ENCODE measurements at places on chromosomes 11 and 22.

GRCh38 chr11:128509621-128510389, 77.6 kb downstream of the ETS1 start:
- DNase-seq, result no peak

GRCh38 chr22:45088576-45088975, 75.1 kb upstream of the NUP50 start:
- no peak for DNase-seq

GRCh38 chr11:65524741-65525545, at the start of gene SCYL1:
TSS of gene SCYL1 (plus strand) at chr11:65525083. CDS start at chr11:65525154, 71 bp downstream.
- DNase-seq, result no peak

GRCh38 chr11:94120946-94121345, 7.7 kb upstream of the PANX1 start:
- DNase-seq, result no peak

DNA sequence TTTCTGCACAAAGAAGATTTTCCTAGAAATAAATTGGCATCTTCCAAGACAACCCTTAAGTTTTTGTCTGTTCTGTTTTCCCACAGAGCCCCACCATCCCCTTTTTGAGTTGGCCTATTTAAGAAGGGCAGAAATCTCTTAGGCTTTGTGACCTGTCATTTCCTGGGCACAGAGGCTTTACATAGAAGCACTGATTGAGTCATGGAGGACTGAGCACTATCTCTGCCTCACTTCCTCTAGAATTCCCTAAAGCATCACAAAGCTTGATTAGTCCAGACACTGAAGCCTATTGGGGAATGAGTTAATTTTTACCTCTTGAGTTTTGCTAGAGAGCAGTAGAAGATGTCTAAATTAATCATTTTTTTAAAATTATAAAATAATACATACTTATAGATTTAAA, 25.4 kb downstream of the TRIM44 start:
- no peak for DNase-seq

DNA sequence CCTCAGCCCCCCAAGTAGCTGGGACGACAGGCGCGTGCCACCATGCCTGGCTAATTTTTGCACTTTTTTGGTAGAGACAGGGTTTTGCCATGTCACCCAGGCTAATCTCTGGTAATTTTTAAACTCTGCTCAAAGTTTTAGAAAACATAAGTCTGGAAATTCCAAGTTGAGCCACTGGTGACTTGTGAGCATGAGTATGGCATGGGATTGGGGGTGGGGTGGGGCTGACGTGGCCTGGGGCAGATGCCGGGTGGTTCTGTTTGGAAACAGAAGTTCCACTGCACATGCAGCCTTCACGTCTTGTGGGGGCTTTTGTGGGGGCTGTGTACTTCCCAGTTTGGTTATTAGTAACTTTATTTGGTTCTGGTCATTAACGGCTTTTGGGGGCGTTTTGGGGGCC, 67.3 kb downstream of the PTPRJ start:
- no peak for DNase-seq

GRCh38 chr11:65546217-65546958, 11.8 kb downstream of the LTBP3 start:
- no peak for DNase-seq

- no peak for DNase-seq
Observed at GRCh38 chr11:73201249-73201648, 16.8 kb upstream of the P2RY2 start.

DNA sequence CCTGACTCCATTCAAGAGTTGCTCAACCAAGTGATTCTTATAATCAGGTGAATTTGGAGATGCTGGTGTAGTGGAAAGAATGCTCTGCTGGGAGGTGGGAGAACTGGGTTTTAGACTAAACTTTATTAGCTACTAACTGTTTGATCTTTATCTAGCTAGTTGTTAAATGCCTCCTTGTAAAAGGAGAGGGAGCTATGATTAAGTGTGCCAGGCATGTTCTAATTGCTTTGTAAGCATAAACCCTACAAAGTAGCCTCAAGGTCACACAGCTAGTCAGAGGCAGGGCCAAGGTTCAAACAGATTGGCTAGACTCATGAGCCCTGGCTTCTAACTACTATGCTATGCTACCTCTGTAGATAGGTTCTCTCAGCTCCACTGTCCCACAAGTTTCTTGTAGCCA, 105.5 kb downstream of the NXPE2 start:
- no peak for DNase-seq

GRCh38 chr22:18008136-18008535, 16.2 kb downstream of the MICAL3 start:
- DNase-seq, result no peak

DNA sequence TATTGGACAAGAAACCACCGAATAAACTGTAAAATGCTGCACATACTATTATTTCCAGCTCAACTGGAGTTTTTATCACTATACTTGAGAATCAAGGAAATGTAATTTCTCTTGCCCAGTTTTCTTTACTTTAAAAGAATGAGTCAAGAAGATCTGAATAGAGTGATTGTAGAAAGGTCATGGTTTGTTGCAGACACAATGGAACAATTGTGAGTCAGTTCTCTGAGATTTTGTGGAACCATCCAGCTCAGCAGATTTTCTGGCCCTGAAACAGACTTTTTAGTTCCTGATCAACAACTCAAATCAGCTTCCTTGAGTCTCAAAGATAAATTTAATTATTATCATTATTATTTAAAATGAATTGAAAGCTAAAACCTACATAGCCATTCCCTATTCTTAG, 1.3 kb downstream of the TCN1 start:
- DNase-seq, result no peak

GRCh38 chr11:1994121-1994520, 3.5 kb downstream of the H19 start:
- no peak for DNase-seq

GRCh38 chr11:117392001-117392690, 64.5 kb downstream of the CEP164 start:
- no peak for DNase-seq

- no peak for DNase-seq
Observed at GRCh38 chr11:43907028-43907975, 26.7 kb downstream of the ALKBH3 start.

GRCh38 chr22:50274311-50274710, 4.1 kb upstream of the MAPK11 start:
- DNase-seq, result no peak

DNA sequence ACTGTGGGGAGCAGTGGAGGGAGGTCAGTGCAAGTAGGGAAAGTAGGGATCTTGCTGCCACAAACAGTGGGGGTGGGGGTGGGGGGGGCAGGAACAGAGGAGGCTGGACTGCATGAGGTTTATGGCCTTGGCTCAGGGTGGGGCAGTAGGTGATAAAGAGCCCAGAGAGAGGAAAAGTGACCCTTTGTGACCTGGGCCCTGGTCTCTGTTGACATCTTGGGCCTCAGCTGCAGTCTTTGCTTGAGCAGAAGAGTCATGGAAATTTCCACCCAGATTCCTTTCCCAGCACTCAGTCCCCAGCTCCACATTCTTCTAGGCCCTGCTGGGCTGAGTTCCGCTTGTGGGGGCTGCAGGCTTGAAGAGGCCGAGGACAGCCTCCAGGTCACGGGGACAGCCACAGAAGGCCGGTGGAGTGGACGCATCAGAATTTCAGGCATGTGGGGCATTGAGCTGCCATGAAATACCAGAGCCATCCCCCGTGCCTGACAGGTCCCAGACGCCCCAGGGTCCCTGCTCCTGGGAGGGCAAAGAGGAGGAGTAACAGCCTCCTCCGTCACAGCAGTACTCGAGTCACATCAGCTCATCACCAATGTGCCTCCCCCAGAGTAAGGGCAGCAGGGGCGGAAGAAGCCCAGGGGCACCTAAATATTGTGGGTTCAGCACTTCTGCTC, 9.7 kb upstream of the MALAT1 start:
- no peak for DNase-seq

- no peak for DNase-seq
Observed at GRCh38 chr11:123521001-123521400, 90.9 kb downstream of the GRAMD1B start.

DNA sequence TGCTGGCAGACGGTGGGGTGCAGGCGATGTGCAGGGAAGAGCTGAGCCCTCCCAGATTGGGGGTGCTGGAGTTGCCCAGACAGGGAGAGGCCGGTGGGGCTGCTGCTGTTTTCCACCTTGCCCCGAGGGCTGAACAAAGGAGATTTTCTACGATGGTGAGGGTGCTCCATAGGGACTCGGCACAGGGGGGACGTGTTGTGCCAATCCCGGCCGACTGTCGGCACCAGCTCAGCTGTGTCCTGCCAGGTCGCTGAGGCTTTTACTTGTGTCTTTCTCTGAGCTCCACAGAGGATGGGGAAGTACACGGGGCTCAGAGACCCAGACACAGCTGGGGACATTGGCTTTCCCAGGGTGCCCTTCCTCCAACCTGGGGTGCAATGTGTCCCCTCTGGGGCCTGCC, 816.8 kb downstream of the BRD1 start:
- DNase-seq, result no peak

DNA sequence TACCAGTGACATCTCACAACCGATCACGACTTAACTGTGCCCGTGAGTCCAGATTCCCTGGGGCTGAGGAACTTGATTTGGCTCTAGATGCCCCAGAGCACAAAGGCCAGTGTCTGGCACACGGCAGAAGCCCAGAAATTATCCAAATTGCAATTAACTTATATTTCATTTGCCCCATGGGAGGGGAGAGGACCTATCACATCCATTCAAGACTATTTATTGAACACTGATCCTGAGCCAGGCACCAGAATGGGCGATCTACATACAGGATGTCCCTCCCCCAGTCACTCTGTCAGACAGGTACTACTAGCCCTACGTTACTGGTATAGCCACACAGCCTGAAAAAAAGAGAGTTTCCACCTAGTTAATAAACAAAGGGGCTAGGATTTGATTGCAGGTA, 5.1 kb downstream of the DNAL4 start:
- DNase-seq, result no peak

GRCh38 chr22:27349456-27349855, 452.1 kb downstream of the MN1 start:
- DNase-seq, result no peak

- DNase-seq, result no peak
Observed at GRCh38 chr11:115208808-115209259, 295.4 kb downstream of the CADM1 start.

- DNase-seq, result no peak
Observed at GRCh38 chr11:11211888-11212287, 141.2 kb downstream of the CSNK2A3 start.

DNA sequence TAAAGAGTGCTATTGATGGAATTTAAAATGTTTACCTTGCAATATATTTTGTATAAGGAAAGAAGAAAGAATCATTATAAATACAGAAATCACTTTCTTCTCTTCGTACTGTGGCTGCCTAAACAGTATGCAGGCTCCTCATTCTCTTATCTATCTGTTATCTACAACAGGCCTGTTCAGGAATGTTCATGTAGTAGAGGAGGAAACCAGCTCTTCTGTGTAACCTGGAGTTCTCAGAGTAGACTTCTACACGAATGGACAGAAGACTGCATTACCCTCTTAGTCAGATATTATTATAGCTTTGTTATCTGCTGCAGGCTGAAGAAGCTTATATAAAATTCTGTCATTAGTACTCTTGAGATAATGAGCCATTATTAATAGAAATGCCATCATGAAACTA, 1225.9 kb upstream of the CNTN5 start:
- DNase-seq, result no peak

DNA sequence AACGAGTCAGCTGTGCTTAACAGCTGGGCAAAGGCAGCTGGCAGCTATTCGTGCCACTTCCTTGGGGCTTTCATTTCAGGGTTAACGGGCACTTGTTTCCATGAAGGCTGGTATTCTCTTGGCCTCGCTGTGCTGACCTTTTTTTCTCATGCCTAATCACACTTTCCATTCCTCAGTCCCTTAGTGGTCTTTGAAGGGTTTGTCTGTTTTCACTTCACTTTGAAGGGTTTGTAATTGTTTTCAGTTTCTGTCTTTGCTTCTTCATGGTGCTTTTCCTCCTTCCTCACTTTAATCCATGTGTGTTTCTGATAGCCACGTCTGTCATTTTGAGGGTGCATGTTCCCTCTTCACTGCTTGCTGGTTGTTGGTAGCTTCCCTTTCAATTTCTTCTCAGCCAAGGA, 24.6 kb downstream of the PPIL2 start:
- DNase-seq, result no peak

DNA sequence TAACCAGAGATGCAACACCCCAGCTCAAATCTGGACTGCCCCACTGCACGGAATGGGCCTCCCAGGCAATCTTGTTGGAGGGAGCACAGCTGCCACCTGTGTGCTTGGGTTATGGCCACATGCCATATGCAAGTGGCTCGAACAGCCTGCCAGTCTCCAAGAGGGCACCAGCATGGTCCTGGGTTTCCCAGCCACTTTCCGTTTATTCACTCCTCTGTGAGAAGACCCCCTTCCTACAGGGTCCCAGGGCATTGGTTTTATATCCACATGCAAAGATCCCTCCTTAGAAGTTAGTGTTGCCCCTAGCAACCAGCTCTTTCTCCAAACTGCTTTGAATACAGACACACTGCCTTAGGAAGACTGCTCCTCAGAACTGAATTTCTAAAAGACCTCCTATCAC, 487.8 kb downstream of the BUD13 start:
- DNase-seq, result no peak

DNA sequence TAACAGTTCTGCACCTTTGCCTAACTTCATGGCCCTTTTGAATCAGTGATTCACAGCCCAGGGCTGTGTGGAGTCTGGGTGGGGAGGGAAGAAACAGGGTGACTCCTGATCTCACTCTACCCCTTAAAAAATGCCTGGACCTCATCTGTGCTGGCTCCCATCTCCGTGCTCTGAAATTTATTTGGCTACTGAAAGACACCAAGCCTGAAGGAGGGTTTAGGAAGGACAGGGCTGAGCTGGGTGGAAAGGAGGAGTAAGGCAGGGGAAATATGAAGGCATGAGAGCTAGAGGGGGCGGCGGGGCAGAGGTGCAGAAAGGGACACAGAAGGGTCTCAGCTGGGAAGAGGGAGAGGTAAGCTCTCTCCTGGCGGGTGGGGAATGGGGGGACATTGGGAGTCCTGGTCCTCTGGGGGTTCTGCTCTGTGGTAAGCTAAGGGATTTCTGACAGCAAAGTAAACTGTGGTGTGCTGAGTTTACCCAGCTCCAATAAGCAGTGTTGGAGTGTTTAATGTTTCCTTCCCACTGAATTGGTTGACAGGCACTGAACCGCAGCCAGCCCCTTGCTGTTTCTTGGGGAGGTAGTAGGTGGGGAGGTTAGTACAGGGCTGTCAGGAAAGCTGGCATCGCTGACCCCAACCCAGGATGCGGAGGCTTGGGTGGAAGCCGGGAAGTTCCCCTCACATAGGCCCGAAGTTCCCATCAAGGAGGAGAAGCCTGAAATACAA, 71.1 kb downstream of the RPUSD4 start:
- DNase-seq, result no peak

GRCh38 chr11:100878474-100878873, 191.4 kb downstream of the ARHGAP42 start:
- DNase-seq, result no peak

- peak; percentile 87 for DNase-seq
Observed at GRCh38 chr22:20240447-20240764, 27.7 kb downstream of the RTN4R start.

- DNase-seq, result no peak
Observed at GRCh38 chr11:35066783-35067423, 72.1 kb upstream of the CD44 start.

- DNase-seq, result no peak
Observed at GRCh38 chr11:17931595-17931994, 81.3 kb downstream of the SERGEF start.

DNA sequence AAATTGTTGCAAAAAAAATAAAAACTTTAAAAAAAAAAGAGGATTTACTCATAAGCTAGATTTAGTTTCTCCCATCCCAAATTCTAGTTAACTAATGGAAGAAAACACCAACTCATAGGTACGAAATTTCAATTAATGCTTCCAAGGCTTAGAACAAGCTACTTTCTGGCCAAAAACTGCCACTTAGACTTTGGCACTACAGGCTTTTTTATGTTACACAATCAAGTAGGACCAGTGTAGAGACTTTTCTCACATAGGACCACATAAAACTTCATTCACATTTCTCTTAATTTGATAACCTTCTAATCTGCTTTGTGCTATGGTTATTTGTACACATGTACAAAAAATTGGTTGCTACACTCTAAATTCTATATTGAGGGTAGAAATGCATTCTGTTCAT, 3.1 kb downstream of the ST13 start:
- no peak for DNase-seq
